Stimulated activated CD8-positive, alpha-beta memory T cell treated with anti-CD3 and anti-CD28 coated beads, Interleukin-2, amount 100 ng/mL, for 1 hour (primary cell): ENCODE measurements at places on chromosomes 1 and 21.

DNA sequence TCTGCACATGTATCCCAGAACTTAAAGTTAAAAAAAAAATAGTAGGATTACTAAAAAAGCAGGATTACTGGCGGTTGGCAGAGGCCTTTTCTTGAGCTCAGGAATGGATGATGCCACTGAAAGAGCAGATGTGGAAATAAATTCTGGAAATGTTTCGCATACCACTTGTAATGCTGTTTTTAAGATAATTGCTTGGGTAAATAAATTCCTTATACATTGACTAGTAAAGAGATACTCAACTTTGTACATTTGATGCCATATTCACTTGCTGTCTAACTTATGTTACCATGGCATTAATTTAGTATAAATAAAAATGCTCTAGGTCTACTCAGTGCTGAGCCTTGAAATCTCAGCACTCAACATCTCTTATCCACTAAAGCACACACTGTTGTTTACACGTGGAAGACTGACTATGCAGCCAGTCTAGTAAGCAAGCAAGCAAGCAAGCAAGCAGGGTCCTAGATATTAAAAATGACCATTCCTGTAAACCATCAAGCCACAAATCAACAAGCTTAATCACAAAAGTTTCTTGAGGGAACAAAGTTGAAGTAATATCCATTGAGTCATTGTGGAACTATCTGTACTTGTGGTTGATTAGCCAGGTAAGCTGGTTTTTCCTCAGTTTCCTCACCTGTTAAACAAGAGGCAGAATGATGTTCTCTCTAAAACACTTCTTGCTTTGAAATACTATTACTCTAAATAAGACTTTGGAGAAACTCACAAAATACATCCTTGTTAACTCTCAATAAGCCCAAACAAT lies 1.7 kb upstream of the RASAL2 start:
- DNase-seq = no peak

- no peak for DNase-seq
These were observed 13.6 kb upstream of the SYT14 start for GRCh38 chr1:209924390-209924789.

DNA sequence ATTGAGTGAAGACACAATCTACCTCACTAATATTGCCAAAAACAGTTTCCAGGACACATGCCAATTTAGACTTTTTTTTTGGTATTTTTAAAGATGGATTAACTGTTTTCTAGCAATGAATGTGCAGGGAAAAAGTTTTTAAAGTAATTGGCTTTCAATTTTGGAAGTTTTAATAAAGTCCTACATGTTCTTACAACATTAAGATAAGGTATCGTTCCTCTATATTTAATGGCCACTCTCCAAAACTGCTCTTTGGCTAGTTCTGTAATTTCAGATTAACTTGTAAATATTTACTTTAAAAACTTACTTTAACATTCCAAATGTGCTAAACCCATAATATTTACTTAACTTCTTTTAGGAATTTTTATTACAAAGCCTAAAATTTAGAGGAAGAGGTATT lies 1332.2 kb upstream of the PRMT6 start:
- no peak for DNase-seq

- no peak for DNase-seq
These were observed 11.0 kb upstream of the XCL2 start for GRCh38 chr1:168554603-168555483.

DNA sequence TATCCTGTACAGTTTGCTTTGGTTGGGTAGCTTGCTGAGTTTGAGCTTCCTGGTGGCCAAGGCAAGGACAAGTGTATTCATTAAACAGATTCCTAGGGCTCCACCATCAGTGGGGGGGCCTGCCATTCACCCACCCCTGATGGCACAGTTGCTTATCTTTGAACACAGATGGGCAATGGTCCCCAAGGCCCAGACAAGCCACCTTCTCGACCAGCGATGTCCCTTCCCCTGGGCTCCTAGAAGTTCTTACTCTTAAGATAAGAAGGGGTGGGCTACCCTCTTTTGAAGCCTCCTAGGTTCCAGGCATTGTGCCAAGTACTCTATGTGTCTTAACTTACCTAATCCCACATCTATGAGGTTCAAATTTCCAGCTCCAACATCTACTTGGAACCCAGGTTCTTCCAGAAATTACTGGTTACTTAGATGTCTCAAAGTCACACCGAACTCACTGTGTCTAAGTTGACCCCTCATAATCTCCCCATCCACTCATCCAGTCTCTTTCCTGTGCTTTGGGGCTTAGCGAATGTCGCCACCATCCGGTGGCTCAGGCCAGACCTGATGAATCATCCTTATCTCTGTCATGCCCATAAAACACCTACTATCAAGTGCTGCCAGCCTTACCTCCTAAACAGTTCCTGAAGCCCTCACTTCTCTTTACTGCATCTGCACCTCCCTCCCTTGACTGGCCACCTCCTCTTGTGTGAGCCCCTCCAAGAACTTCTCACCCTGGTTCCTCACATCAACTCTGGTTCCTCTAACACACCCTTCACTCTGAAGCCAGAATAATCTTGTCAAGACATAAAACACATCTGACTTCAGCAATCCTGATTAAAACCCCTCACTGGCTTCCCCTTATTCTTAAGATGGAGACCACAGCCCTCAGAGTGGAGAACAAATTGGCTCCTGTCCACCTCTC lies 50.1 kb downstream of the KLHDC7A start:
- DNase-seq = no peak

GRCh38 chr1:31010086-31010989 lies 55.2 kb downstream of the PUM1 start:
- no peak for DNase-seq
